ENCODE measurements at places on chromosomes 1 and 21. TPM values are rescaled to one million over a fixed set of nuclear protein-coding genes. Genes with fewer than 3 reads are reported as not detected.

- no peak for DNase-seq
These were observed 19.4 kb downstream of the ZBTB40 start for GRCh38 chr1:22471078-22471477.

DNA sequence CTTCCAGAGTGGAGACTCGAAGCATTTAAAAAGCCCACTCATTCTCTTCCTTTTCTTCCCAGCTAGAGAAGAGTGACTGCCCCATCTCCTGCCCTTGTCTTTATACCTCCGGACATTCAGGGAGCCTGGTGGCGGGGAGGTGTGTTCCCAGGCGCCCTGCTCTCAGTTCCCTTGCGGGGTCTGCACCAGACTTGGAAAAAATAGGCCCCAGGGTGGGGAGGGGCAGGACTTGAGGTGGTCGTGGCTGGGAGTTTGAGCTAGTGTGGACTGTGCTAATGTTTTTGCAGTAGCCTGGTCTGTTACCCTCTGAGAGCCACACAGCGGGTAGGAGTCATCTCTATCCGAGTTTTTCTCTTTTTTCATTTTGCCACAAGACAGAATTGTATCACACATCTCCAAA lies 139.1 kb downstream of the PEX14 start:
- DNase-seq, result no peak

DNA sequence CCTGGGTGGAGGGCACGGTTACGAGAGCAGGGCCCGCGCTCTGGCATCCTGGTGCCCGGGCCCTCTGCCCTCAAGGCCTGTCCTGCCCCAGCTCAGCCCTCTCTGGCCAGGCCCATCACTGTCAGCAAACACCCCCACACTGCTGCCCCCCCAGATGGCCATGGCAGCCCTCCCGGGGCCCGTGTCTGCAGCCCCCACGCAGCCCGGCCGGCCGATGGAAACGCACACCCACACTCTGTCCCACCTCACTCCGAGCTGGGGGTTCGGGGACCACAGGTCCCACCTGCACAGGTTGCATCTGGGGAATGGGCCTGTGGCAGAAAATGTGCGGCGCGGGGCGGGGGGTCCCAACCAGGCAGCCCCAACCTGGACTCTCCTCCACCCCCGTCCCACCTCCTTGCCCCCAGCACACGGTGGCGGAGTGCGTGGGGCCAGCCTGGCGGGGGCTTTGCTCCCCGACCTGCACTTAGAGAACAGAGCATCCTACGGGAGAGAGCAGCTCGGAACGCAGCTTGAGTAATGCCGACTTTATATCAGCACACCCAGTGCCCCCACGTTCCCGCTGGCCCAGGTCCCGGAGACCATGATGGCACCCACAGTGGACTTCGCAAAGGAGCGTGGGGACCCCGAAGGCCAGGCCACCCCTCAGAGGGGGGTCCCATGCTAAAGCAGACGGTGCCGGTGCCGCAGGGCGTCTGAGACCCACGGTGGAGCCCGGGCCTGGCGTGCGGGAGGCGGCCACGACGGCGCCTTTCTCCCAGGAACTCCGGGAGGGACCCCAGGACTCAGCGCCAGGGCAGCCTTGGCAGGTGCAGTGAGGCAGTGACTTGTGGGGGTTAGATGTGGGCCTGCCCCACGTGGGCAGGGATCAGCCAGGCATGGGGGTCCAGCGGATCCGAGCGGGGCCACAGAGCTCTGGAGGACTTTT lies 7.5 kb upstream of the RNF223 start:
- peak; percentile 8 for DNase-seq

DNA sequence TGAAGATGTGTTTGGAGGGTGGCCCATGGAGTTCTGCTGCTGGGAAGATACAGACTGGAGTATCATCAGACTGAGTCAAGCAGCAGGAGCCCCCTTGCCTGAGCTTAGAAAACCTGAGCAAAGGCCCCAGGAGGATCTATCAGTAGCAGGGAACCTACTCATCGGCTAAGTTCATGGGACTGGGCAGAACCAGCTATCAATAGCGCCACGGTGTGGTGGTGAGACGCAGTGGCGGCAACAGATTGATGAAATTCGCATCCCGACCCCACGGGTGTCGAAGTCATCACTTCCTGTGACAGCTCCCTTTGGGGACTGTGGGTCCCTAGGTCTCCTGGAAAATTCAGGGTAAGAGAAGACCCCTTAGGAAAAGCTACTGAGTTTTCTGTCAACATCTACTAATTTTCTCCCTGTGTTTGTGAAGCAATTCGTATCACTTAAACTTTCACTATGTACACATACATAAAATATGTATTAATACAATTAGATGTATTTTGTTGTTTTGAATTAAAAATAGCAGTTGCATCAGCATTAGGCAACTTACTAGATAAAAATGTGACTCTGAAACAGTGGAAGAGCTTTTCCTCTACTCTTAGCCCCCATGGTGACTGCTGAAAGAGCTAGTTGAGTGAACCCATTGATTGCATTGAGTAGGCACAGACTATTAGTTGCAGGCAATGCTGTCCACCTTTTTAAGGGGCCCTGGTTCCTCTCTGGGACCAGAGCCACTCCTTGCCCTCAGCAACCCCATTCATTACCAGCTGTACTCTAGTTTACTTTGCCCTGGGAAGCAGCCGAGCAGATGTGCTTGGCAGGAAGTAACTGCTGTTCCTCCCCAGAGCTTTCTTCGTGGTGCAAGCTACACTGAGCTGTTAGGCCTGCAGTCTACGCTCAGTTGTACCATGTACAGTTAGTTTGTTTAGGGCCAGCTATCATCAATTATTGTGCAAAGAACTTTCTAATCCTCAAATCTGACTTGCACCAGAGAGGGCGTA lies 7.3 kb upstream of the CACNA1S start:
- DNase-seq, result peak; percentile 78

GRCh38 chr1:158311066-158311465 lies 20.3 kb downstream of the CD1B start:
- no peak for DNase-seq

ZC3H12A gene
- total RNA-seq, result 39.0 TPM
